Activated T-cell treated with anti-CD3 and anti-CD28 coated beads for 24 hours (primary cell): ENCODE measurements at places on chromosomes 4 and X.
A peak's percentile ranks its signal among the peaks of the same experiment; 100 is the strongest.

DNA sequence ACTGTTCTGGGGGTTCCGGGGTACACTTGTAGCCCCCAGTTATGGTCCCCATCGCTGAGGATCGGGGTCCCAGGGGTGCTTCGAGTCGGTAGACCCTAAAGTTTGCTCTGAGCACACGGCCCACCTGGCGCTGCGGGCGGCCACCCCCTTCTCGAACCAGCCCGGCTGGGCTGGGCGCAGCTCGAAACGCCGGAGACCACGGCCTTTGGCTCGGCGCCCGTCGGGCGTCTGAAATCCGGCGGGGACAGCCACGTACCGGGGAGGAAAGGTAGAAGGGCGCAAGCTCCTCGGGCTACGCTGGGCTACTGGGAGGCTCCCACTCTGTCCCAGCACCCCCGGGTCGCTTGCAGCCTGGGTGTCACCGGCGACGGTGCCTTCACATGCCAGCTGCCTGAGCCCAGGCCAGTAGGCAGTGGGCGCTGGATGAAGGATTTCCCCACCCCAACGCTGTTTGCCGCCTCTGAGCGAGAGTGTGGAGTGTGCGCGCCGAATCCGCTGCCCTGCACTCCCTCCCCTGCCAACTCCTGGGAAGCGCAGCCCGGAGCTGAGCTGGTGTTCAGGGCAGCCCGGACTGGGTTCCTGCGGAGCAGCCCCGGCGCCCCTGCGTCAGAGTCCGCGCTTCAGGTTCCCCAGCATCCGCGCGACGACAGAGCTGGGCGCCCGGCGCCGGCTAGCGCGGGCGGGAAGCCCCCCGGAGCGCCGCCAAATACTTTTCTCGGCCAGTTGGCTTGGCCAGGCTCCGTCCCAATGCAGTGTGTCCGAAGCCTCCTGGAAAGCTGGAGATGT, 637 bp downstream of the MAMLD1 start:
- no peak for DNase-seq

DNA sequence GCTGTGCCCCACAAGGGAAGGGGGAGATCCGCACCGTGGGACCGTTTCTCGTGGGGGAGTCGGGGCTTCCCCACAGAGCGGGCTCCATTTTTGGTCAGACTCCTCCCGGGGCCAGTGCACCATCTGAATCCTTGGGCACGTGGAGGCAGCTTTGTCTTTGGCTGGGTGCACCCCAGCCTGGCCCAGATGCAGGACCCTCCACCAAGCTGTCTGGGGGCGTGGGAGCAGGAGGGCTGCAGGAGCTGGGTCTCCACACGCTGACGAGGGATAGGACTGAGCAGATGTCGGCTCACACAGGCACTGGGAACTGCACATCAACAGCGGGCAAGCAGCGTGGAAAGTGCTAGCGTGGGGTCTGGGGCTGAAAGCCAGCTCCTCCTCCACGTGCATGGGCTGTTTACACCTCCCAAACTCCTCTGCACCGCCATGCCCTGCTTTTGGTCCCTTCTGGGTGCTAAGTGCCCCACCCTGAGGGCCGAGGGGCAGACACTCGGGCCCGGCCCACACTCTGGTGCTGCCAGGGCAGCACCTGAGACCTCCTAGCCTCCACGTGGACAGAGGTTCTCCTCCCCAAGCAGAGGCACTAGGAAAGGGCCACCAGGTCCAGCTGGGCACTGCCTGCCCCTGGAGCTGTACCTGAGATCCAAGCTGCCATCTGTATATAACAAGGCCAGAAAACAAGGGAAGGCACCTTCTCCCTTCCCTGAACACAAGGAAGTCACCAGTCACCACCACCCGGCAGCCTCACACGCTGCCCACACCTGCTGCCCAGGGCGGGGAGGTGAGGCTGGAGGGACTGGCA, 13.8 kb downstream of the DGKQ start:
- no peak for DNase-seq

- DNase-seq = no peak
These were observed 6.4 kb downstream of the TRO start for GRCh38 chrX:54926978-54927377.

- DNase-seq = peak; percentile 43
These were observed 103.6 kb downstream of the RAPGEF2 start for GRCh38 chr4:159206427-159206871.

GRCh38 chr4:8472689-8473197, 32.2 kb downstream of the TRMT44 start:
- DNase-seq = no peak

- DNase-seq = no peak
These were observed 145.5 kb upstream of the NPY2R start for GRCh38 chr4:155062948-155063347.

- no peak for DNase-seq
These were observed 10.2 kb upstream of the CXCL13 start for GRCh38 chr4:77595364-77595973.
